ENCODE measurements at places on chromosomes 5 and 9.

- no peak for DNase-seq
Observed at GRCh38 chr5:15938186-15938585, 241.4 kb downstream of the MARCHF11 start.

GRCh38 chr9:26746357-26747072, 146.1 kb downstream of the CAAP1 start:
- no peak for DNase-seq

DNA sequence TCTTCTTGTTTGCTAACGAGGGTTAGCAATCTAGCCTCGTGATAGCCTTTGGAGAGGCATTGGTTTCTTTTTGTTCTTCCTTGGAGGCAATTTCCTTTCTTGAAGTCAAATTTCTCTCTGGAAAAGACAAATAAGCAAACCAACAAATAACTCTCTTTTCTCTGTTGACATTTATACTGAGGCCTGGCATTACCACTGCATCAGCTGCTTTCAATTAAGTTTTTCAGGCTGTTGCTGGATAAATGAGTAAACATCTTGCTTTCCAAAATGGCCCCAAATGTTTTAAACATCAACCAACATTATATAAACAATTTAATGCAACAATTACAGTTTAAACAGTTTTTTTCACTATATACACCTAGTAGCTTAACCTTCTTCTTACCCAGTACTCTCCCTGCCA, 264.4 kb downstream of the HTR1A start:
- no peak for DNase-seq

- no peak for DNase-seq
Observed at GRCh38 chr5:36279054-36279698, 22.5 kb downstream of the RANBP3L start.

GRCh38 chr9:751137-752051, 90.1 kb upstream of the DMRT1 start:
- DNase-seq = no peak

- no peak for DNase-seq
Observed at GRCh38 chr5:111131356-111131755, 39.2 kb downstream of the WDR36 start.

DNA sequence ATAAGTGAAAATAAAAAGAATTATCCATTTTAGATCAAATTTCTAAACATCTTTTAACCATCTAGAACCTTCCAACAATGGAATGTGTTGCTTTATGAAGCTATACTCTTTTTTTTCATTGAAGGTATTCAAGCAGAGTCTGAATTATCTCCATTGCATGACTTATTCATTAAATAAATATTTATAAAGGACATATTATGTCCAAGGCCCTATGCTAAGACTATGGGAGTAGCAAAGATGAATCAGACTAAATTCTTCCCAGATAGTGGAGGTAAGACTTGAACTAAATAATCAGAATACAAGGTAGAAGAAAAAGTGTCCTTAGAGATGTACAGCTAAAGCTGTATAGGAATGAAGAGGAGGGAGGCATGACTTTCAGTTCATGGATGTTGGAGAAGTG, 215.5 kb upstream of the RGMB start:
- no peak for DNase-seq

GRCh38 chr5:146541958-146542849, 26.2 kb upstream of the GPR151 start:
- DNase-seq = peak; percentile 12

DNA sequence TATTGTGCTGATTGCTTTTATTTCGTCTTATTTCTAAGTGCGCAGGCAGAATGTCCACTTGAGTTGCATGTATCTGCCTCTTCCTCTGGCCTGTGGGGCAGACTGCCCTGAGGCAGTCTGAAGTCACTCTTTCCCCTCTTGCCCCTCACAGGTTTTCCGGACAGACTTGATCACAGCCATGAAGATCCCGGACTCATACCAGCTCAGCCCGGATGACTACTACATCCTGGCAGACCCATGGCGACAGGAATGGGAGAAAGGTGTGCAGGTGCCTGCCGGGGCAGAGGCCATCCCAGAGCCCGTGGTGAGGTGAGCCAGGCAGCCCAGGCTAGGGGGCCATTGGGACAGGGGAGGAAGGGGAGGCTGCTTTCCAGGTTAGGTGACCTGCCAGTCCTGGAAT, 26.4 kb downstream of the JADE2 start:
- DNase-seq = no peak

DNA sequence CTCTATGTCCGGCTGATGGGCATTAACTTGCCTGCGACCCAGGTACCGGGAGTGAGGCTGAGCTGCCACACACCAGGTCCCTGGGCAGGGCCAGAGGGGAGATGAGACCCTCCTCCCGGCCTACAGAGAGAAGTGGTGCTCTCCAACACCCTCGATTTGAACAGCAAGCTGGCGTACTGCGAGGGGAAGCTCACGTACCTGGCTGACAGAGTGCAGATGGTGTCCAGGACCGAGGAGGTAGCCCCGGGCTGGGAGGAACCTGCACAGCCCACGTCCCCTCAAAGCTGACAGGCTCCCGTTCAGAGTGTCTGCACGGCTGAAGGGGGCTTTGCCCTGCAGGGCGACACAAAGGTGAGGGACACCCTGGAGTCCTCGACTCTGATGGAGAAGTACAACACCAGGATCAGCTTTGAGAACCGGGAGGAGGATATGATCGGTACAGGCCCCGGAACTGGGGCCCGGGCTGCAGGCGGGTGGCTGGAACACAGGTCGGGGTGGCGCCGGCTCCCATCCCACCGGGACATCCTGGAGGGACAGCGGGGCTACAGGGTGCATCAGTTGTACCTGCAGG, 1.0 kb upstream of the RABL6 start:
- DNase-seq = no peak

DNA sequence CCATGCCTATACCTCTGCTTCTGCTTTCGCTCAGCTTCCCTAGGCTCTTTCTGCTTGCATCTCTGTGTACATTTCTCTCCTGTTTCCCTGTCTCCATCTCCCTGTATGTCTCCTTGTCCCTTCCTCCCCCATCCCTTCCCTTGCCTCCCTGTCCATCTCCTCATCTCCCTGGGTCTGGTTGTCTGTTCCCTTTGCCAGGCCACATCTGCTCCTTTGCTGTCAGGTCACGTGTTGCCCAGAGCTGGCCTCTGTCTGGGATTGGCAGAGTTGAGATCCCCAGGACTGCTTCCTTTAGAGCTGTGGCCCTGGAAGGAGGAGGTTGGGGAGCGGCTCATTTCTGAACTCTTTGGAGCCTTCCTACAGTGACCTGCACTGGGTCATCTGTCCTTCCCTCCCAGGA, 31.8 kb upstream of the PTGS1 start:
- no peak for DNase-seq

Data from T-helper 2 cell (primary cell).